ENCODE measurements at places on chromosomes 1 and 21.

- DNase-seq: no peak
Measured at GRCh38 chr1:104291156-104291555, 541.5 kb downstream of the AMY1C start.

GRCh38 chr1:18778437-18778836, 81.0 kb downstream of the TAS1R2 start:
- DNase-seq: no peak

- peak; percentile 14 for DNase-seq
Measured at GRCh38 chr1:237705462-237705861, 185.3 kb downstream of the ZP4 start.

GRCh38 chr1:192901500-192901899, 92.7 kb downstream of the RGS2 start:
- peak; percentile 79 for DNase-seq

GRCh38 chr1:116164604-116165368, 53.6 kb downstream of the MAB21L3 start:
- DNase-seq: no peak

DNA sequence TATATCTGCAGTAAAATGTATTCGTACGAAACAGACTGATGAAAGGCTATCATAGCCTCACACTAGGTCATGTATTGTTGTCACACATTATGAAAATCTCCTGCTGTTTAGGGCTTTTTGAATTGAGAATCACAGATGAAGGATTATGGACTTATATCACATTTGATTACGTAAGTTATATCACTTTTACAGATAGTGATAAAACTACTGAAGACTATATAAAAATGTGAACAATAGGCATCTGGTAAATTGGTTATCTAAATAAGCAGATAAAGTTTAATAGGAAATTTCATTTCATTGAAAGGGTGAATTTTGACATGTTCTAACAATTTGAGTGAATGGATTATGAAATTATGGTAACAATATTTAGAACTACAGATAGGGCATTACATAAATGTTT, 20.0 kb downstream of the LAMC1 start:
- no peak for DNase-seq

GRCh38 chr1:23263380-23263887, 46.1 kb upstream of the HTR1D start:
- DNase-seq: no peak

DNA sequence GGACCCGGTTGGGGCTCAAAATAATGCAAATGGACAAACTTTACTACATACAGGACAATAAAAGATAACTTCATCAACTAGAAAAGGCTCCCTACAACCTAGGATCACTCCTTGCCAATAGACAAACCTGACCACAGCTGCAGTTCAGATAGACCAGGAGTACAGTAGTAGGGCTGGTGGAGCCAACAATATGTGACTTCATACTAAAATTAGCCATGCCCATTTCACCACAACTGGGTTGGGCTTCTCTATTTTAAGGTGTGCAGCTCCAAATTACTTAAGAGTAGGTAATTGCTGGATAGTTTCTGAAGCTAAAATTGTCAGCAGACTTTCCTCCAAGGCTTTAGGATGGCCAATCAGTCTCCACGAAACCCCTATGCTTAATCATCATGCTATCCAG, 3.9 kb downstream of the DENND1B start:
- DNase-seq: no peak

DNA sequence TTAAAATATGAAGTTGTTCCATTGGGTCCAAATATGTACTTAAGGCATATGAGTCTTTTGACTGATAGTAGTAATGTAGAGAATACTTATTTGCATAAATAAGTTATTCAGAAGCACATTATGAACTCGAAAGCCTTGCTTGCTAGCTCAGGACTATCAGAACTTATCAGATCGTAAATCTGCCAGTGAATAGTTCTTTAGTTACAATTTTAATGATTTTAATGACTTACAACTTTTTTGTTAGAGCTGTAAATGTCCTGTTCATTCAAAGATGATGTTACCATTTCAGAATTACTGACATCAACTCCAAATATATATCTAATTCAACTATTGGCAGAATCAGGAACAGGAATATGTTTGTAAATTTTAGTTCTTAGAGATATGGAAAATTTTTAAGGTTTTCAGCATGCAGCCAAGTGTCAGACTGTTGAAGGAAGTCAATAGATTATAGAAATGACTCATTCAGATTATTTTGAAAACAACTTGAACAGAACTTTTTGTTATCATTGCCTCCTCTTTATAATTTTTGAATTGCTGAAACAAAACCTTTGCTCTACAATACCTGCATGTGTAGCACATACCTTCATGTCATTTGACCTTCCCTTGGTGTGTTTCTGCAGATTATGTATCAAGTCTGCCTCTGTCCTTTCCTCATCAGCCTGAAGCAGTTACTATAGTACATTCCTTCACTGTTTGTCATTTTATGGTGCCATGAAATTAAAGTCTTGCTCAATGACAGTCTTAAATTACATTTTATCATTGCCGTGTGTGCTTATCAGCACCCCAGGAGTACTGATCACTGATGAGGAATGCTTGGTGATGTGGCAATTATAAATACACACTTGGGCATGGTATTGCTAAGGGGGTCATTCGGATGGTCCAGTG, 44.9 kb downstream of the LRRC8D start:
- DNase-seq: peak; percentile 60

DNA sequence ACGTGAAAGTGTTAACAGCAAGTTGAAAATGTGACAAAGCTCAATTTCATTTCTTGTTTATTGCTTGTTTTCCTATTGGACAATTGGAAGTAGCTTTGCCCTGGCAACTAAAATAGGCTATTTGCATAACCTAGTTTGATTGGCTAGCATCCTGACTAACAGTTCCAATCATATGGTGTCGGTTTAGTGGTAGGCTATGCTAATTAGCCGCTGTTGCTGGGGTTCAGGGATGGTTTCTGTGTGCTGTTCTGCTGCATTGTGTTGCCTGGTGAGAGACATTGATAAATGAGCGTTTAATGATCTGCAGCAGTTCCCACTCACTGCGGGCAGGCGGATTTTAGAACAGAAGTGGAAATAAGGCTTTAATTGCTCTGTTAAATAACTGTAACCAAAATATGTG, 68.5 kb downstream of the DYRK1A start:
- DNase-seq: peak; percentile 52

GRCh38 chr1:89176971-89177370, 1.2 kb upstream of the GBP7 start:
- no peak for DNase-seq

DNA sequence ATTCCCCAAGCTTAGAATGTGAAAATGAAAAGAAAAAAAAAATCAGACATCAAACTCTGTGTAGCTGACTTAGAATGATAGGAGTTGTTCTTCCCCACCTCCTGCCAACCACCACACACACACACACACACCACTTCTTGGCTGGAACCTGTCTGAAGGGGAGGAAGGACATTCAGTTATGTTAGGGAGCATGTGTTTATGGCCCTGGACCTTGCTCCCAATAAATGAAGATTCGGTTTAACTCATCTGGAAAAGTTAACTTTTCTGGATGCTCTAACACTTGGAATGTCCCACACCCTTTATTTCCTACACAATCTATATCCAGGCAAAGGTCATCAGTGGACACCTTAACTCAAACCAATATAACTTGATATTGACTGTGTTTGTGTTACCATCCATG, 112.4 kb downstream of the DAB1 start:
- DNase-seq: no peak

- peak; percentile 53 for DNase-seq
Measured at GRCh38 chr1:202806845-202807450, 1.3 kb downstream of the KDM5B start.

Data from MCF 10A (cell line).